ENCODE measurements at places on chromosomes 5 and 9. TPM values are rescaled to one million over a fixed set of nuclear protein-coding genes. Genes with fewer than 3 reads are reported as not detected.

Gene PCDHGB3
- 7.1 TPM for total RNA-seq

Gene MZB1
- not detected for total RNA-seq

Gene IFNA2
- not detected for total RNA-seq

Gene FBP1
- total RNA-seq: not detected

Gene CCT5
- 516 TPM for total RNA-seq

Gene DMRT3
- total RNA-seq: not detected

Gene TRAPPC13
- 18.7 TPM for total RNA-seq

Gene ADAMTS13
- total RNA-seq: 6.0 TPM

Gene NPM1
- 1,888 TPM for total RNA-seq

Gene DPYSL3
- 185 TPM for total RNA-seq

Gene IL4
- total RNA-seq: not detected
